ENCODE measurements at places on chromosomes 4 and X.
A peak's percentile ranks its signal among the peaks of the same experiment; 100 is the strongest.

GRCh38 chr4:11341337-11342043, 87.2 kb downstream of the HS3ST1 start:
- DNase-seq = no peak

GRCh38 chr4:184843984-184844554, 18.3 kb upstream of the ACSL1 start:
- no peak for DNase-seq

- DNase-seq = no peak
These were observed 47.5 kb downstream of the PTPN13 start for GRCh38 chr4:86641516-86642090.

DNA sequence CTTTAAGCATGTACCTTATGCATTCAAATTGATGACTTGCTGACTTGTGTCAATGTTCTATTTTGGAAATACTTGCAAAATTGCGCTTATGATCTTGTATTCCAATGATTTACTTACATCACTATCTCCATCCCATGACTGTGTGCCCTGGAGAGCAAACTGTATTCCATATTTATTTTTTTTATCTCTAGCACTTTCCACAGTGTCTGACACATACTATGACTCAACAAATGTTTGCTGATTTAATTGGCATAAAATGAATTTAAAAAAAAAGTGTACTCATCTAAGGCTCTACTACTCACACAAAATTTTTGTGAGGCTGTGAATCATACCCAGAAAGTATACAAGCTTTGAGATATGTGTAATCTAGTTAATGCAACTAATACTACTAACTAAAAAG, 1066.8 kb upstream of the ADGRL3 start:
- DNase-seq = no peak

DNA sequence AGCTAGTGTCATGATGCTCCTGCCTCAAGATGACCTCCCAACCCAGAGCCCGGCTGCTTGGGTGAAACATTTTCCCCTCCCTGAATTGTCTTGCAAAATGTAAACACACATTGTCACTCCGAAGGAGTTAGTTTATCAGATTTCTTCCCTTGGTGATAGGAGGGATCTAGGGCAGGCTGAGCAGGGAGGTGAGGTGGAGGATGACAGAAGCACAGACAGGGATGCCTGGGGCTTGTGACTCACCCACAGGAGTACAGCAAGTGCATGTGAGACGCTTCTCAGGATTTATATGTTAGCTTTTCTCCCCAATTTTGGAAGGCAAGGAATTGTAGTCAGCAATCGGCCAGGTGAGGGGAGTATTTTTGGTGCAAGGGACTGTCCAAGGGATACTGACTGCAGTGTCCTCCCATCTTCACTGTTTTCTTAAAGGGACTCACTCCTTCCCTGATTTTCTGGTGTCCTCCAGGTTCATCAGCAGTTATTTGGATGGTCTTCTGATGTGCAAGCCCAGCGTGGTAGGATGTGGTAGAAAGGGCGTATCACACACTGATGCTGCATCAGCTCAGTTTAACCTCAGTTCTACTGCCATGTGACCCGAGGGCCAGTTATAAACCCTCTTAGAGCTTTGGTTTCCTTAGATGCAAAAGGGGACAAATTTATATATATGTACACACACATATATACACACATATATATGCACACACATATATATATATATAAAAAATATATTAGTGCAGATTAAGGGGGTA, 46.2 kb upstream of the IGFBP7 start:
- no peak for DNase-seq

GRCh38 chrX:77167993-77168392, 279.2 kb upstream of the FGF16 start:
- DNase-seq = no peak

GRCh38 chr4:159435561-159436023, 332.7 kb downstream of the RAPGEF2 start:
- DNase-seq = no peak

DNA sequence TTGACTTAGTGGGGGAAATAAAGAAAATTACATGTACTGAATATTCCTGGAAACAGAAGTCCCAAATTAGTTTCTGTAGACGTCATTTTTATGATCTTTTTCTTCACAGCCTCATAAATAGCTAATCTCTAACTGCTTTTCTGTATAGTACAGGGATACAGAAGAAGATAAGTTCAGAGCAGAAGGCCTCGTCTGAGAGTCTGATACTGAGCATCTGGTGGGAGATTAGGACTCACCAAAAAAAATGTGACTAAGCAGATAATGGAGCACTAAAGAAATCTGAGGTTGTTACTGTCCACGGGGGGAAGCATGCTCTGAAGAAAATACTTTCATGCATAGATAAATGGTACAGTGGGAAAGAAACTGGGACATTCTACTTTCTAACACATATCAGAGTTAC, 115.3 kb upstream of the TRPC5 start:
- no peak for DNase-seq

DNA sequence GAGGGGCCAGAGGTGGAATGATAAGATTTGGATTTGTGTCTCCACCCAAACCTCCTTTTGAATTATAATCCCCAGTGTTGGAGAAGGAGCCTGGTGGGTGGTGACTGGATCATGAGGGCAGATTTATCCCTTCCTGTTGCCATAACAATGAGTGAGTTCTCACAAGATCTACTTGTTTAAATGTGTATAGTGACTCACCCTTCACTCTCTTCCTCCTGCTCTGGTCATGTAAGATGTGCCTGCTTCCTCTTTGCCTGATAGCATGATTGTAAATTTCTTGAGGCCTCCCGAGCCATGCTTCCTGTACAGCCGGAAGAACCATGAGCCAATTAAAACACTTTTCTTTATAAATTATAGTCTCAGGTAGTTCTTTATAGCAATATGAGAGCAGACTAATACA, 348.6 kb downstream of the AR start:
- no peak for DNase-seq

DNA sequence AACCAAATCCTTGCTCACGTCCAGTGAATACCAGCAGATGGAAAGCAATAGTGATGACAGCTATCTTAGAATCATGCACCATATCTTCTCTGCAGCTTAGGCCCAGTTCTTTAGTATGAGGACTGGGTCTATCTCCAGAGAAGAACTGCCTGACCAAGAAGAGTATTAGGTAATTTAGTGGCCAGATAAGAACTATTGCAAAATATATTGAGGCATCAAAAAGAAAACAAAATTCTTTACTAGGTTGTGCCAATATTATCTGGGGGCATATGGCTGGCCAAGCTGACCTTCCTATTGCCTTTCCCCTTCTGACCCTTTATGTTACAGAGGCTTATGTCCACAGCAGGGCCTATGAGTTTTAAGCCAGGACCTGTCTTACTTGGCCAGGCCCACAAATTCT, 91.2 kb downstream of the RLIM start:
- DNase-seq = no peak

DNA sequence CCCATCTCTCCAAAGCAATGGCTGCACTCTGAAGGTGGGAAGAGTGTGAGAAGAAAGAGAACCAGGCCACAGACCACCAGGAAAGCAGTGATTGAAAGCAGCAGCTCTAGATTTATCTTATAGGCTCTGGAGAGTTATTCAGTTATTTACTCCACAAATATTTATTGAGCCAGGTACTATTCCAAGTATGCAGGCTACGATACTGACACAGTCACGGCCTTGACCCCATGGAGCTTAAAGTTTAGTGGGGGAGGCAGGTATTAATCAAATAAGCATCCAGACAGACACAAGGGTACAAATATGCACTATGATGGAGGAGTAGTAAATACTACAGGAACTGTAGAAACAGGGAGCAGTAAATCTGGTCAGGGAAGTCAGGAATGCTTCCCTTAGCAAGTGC, 2.8 kb downstream of the TMEM185A start:
- no peak for DNase-seq

GRCh38 chr4:159497936-159498335, 395.1 kb downstream of the RAPGEF2 start:
- DNase-seq = no peak

GRCh38 chrX:53005327-53005726, 43.3 kb upstream of the GPR173 start:
- DNase-seq = no peak

GRCh38 chr4:1870328-1870577, 940 bp upstream of the NSD2 start:
- peak; percentile 92 for DNase-seq

- DNase-seq = no peak
These were observed 179.4 kb downstream of the QDPR start for GRCh38 chr4:17332478-17332877.

DNA sequence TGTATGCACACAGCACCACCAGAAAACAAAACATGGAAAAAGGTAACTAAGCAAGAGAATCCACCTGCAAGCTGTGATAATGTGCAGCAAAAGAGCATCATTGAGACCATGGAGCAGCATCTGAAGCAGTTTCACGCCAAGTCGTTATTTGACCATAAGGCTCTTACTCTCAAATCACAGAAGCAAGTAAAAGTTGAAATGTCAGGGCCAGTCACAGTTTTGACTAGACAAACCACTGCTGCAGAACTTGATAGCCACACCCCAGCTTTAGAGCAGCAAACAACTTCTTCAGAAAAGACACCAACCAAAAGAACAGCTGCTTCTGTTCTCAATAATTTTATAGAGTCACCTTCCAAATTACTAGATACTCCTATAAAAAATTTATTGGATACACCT, 90.2 kb downstream of the TET2 start:
- DNase-seq = no peak

- no peak for DNase-seq
These were observed 1.0 kb downstream of the GAB3 start for GRCh38 chrX:154749856-154750255.

DNA sequence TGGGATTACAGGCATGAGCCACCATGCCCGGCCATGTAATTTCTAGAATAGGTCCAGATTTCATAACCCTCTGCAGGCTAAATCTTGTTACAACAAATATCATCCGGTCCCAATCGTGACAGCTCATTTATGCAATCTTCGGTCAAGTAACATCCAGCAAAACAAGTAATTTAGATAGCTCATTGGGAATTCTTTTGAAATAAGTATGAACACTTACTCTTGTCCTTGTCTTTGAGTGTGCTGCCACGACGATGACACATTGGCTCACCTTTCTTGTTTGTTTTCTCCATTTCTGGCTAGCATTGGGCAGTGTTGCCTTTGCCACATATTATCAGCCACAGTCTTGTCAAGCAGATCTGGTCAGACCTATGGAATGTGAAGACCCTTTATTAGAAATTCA, 92.0 kb downstream of the PHEX start:
- DNase-seq = no peak

DNA sequence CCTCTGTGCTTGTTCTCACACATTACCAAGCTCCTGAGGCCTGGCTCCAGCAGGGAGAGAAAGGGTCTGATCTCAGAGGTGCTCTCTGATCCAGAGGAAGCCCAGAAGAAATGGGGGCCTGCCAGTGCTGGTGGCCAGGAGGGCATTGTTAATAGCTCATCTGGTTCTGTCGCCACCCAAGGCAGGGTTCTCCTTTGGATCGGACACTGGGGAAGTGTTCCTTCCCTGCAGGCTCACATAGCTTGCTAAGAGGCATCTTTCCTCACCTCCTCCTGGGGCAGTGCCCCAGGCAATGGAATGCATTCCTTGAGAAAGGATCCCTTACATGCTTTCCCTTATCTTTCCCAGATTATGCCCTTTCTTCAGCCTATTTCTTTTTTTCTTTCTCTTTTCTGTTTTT, 53.8 kb downstream of the RBM47 start:
- DNase-seq = no peak

- DNase-seq = no peak
These were observed 2.7 kb upstream of the SORCS2 start for GRCh38 chr4:7189475-7190277.

DNA sequence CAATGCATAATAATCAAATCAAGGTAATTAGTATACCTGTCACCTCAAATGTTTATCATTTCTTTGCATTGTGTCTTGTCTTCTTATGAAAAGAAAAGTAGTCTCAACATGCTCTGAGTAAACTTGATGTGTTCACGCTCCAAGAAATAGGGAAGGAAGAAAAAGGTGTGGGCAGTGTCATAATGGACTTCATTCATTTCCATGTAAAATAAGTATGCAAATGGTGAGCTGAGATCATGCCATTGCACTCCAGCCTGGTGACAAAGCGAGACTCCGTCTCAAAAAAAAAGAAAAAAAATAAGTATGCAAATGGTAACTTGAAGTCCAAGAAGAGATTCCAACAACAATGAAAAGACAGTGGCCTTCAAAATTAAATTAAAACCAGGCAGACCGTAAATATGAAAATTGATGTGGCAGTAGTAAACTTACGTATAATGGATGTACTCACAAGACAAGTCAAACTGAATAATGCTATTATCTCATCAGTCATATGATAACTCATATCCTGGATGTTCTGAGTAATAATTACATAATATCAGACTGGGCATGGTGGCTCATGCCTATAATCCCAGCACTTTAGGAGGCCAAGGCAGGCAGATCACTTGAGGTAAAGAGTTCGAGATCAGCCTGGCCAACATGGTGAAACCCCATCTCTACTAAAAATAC, 6.0 kb upstream of the CWH43 start:
- no peak for DNase-seq

DNA sequence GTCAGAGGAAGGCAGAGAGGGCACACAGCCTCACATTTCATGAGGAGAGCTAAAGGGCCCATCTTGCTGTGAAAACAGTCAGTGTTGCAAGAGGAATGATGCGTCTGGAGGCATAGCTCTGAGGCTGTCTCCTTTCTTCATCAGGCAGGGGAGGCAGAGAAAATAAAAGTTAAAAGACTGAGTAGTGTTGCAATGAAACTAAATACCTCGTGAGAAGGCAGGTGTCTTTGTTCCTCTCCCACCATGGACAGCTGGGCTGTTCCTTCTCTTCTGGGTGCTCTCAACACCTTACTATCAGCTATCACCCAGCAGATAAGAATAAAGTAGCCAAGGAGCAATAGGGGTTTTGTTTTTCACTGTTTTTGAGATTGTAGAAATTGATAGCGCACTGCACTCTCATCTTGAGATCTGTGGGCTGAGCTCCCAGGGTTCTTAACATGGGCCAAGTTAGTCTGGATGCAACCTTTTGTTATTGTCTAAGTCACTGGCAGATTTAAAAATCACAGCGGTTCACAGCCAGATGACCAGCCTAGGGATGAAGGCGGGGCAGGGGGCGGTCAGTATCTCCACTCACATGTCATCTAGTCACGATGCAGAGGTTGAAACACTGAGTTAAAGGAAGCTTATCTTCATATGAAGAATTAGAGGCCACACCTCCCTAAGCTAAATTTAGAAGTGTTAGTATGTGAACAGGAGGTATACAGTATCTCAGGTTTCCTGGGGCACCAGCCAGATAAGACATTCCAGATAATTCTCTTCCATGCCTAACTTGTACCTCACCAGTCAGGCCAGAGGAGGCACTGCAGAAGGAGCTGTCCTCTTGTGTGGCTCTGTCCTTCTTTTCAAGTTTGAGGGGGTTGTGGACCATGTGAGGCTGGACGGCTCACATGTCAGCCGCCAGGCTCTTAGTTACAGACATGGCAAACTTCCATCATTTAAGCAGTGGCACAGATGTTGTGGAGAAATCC, 36.9 kb downstream of the PARM1 start:
- DNase-seq = no peak

GRCh38 chr4:41212616-41213203, 1.6 kb downstream of the APBB2 start:
- DNase-seq = no peak

- no peak for DNase-seq
These were observed 25.6 kb downstream of the ARHGAP6 start for GRCh38 chrX:11640089-11640488.

All from activated CD8-positive, alpha-beta T cell treated with anti-CD3 and anti-CD28 coated beads, Interleukin-2, amount 10 ng/mL, durations not matched to agents 7 days and 5 days (primary cell).